ENCODE measurements at places on chromosomes 16 and 17.

DNA sequence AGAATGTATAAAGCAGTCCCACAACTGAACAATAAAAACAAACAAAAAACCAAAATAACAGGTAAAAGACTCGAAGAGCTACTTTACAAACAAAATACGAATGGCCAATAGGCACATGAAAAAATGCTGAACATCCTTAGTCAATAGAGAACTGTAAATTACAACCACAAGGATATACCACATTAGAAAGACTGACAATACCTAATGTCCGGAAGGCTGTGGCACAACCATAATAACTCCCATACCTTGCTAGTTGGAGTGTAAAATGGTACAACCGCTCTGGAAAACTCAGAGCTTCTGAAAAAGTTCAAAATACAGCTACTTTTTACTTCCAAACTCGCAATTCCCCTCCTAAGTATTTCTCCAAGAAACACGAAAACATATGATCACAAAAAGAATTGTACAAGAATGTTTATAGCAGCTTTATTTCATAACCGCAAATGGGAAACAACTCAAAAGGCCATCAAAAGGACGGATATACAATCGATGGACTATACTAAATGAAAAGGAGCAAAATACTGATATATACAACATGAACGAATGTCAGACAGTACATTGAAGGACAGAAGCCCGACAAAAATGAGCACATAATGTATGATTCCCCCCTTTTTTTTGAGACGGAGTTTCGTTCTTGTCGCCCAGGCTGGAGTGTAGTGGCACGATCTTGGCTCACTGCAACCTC, 2.3 kb downstream of the TP53 start:
- no peak for DNase-seq

DNA sequence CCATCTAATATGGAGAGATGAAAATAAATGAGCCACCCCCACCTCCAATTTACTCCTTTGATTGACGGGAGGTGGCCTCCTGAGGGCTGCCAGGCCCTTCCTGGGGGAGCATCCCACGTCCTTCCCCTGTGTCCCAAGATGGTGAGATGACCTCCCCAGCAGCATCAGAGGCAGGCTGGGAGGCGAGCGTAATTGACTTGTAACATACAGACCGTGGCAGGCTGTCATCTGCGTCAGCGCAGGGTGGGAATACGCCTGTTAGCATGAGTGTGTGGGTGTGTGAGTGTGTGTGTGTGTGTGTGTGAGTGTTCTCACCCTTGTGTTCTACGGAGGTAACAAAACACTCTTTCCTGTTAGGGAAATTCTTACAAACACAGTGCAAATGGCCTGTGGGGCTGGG, 156.9 kb upstream of the CIBAR2 start:
- no peak for DNase-seq

GRCh38 chr16:85463672-85464382, 149.3 kb upstream of the GSE1 start:
- no peak for DNase-seq

- no peak for DNase-seq
These were observed 451.5 kb upstream of the HSBP1 start for GRCh38 chr16:83356266-83356665.

DNA sequence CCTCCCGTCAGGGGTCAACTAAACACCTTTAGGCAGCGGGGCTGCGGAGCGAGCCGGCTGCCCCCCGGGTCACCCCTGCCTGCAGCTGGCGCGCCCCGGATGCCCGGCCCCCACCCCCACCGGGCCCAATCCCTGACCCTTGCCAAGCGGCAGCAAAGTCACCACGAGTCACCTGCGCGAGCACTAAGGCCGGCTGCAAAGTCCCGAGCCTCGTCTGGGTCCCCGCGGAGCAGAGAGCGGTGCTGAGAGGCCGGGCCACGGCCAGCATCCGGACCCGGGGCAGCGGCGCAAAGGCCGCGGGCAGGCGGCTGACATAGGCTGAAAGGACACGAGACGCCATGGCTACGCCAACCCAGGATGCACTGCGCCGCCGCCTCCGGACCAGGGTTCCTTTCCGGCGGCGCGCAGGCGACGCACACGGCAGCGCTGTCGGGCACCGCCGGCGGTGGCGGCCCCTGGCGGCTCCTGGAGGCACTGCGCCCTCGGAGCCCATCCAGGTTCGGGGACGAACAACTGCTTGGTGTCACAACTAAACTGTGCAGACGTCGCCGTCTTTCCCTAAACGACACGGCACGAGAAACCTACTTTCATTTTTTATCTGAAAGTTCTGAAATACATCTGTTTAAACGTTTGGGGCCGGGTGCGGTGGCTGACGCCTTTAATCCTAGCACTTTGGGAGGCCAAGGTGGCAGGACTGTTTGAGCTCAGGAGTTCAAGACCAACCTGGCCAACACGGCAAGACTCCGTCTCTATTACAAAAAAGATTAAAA, at the start of gene NDUFAB1:
Gene NDUFAB1, minus strand, starts transcription at position 366 of the 770 bp plus-strand sequence. Its CDS starts 26 bp downstream, at position 340.
- DNase-seq: peak; percentile 92

- DNase-seq: no peak
These were observed 12.2 kb upstream of the WNT9B start for GRCh38 chr17:46839211-46839610.

DNA sequence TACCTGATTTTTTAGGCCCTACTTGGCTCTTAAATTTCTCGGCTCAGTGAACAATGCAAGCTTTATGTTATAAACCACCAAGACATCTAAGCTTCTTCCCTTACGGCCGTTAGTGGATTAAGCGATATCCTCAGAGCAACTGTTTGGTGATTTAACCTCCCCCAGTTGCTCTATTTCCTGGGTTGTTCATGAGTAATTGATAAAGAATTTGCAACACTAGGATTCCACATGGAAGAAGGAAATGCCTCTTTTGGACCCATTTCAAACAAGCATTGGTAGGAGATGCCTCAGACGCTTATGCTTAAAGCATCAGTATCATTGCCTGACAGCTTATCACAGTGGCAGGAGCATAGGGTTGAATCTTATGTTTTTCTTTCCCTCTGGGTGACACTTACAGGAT, 65.3 kb downstream of the RBFOX1 start:
- no peak for DNase-seq

- DNase-seq: no peak
These were observed 7.6 kb downstream of the NUDT7 start for GRCh38 chr16:77729951-77730350.

- DNase-seq: no peak
These were observed 5.1 kb upstream of the SCNN1B start for GRCh38 chr16:23296994-23297393.

DNA sequence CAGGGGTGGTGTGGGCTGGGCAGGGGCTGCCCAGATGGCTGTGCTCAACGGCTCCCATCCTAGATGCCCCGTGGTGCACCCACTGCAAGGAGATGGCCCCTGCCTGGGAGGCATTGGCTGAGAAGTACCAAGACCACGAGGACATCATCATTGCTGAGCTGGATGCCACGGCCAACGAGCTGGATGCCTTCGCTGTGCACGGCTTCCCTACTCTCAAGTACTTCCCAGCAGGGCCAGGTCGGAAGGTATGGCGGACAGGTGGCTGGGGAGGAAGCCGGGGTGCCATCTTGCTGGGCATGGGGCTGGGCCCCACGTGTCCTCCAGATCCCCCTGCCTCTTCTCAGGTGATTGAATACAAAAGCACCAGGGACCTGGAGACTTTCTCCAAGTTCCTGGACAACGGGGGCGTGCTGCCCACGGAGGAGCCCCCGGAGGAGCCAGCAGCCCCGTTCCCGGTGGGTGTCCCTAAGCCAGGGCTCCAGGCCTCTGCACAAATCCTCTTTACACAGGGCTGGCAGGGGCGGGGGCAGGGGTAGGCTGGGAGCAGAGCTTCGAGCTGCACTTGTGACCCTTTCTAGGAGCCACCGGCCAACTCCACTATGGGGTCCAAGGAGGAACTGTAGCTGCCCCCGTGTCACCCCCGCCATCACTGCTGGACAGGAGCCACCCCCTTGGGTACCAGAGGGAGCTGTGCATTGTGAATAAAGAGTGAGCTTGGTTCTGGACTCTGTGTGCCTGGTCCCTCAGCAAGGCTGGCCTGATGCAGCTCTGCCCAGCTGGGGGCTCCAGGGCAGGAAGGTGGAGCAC, 3.7 kb downstream of the PDIA2 start:
- no peak for DNase-seq

- DNase-seq: no peak
These were observed 31.8 kb upstream of the NAT9 start for GRCh38 chr17:74807925-74808324.

GRCh38 chr16:54266363-54266955, 20.1 kb downstream of the IRX3 start:
- DNase-seq: no peak

DNA sequence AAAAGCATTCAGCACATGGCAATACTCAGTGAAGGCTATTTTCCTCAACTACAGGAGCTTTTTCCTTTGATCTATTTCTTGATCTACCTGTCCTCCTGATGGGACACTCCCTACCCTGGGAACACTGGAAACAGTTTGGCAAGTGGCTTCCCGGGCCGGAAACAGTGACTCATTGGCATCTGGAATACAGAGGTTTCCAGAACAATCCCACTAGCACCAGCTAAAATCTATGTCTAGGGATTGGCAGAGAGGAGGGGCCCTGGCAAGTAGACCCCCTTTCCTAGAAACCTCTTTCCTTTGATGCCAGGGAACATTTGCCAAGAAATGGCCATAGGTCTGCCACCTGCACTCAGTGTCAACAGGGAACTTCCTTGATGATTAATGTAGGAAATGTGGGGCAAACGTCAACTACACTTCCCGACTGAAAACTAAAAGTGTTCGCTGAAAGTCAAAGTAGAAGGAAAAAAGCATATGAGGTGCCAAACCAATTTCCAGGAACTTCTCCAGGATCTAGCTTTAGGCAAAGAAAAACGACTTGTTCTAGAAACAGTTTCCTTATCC, 30.4 kb upstream of the FBXW10B start:
- DNase-seq: no peak

GRCh38 chr17:40069751-40070708, 7.3 kb downstream of the THRA start:
- DNase-seq: no peak

DNA sequence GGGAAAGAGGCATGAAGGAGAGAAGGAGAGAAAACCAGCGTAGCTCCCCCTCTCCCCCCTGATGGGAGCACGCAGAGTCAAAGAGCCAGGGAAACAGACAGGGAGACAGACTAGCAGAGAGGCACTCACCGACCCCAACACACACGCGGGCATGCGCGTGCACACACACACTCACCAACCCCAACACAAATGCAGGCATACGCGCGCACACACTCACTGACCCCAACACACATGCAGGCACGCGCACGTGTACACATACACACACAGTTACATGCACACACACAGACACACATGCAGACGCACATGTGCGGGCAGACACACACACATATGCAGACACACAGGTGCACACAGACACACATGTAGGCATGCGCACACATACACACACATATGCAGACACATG, 4.6 kb downstream of the CACNB1 start:
- no peak for DNase-seq

- DNase-seq: peak; percentile 35
These were observed 17.3 kb downstream of the BAHCC1 start for GRCh38 chr17:81412490-81413093.

GRCh38 chr16:24879684-24880083, 33.9 kb downstream of the SLC5A11 start:
- no peak for DNase-seq

- no peak for DNase-seq
These were observed 270.0 kb upstream of the SOX9 start for GRCh38 chr17:71850812-71851211.

- DNase-seq: no peak
These were observed 17.8 kb downstream of the RGS9 start for GRCh38 chr17:65154770-65155589.

- no peak for DNase-seq
These were observed 35.9 kb upstream of the NUDT7 start for GRCh38 chr16:77686385-77686784.

DNA sequence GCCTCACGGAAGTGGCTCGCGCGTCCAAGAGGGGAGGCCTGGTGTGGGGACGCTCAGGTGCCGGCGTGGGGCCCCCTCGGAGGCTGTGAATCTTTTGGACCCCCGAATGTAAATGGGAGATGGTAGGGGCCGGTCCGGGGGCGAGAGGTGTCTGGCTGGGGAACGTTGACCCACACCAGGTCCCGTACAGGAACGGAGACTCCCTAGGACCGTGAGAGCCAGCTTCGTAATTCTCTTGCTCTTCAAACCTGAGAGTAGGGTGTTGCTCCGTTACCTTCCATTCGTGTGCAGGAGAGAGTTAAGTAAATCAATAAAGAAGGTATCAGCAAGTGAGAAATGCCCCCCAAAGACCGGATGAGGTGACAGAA, 481 bp downstream of the LYRM1 start:
- no peak for DNase-seq

GRCh38 chr17:77927777-77928518, 30.6 kb upstream of the TNRC6C start:
- DNase-seq: no peak

DNA sequence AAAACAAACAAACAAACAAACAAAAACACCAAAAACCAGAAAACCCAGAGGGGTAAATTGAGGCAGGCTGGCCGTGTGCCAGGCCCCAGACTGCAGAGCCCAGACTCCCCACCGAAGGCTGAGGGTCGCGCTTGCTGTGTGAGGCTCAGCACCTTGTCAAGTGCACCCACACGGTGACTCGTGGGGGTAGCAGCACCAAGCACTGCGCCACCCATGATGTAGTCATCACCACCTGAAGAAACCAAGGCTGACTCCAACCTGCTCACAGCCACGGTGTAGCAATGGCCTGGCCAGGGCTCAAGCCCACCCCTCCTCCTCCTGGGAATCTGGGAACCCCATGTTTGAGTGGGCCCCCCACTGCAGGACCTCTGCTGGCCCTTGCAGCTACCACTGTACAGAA, 11.9 kb downstream of the MCRIP1 start:
- no peak for DNase-seq

DNA sequence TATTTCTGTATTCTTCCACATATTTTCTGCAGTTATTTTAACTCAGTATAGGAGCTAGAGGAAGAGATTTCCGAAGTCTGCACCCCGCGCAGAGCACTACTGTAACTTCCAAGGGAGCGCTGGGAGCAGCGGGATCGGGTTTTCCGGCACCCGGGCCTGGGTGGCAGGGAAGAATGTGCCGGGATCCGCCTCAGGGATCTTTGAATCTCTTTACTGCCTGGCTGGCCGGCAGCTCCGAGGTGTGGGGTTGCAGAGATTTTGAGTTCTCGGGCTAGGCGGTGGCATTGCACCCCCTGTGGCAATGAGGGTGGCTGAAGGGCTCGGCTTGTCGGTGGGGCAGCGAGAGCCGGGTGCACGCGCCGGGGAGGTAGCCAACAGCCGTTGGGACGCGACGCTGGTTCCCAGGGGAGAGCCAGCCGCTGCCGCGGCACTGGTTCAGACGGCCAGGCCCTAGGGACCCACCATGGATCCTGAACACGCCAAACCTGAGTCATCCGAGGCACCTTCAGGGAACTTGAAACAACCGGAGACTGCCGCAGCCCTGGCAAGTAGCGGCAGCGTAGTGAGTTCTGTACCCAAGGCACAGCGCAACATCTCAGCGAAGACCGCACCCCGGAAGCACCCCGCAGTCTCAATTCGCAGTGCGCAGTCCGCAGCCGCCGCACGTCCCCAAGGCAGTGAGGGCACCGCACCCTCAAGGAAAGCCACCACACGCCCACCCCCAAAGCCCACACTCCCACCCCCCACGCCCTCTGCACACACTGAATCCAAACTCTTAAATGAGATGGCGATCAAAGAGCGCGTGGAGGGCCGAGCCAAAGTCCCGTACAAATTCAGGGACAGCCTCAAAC, at the start of gene CMTM1:
Gene CMTM1, plus strand, starts transcription at position 389 of the 851 bp plus-strand sequence. Its CDS starts 75 bp downstream, at position 464.
- no peak for DNase-seq

All from activated naive CD4-positive, alpha-beta T cell (primary cell).